ENCODE measurements at places on chromosomes 3 and 15. TPM values are rescaled to one million over a fixed set of nuclear protein-coding genes. Genes with fewer than 3 reads are reported as not detected.

GRCh38 chr15:80643431-80643951, 51.6 kb upstream of the ABHD17C start:
- no peak overlapping the region for H3K4me3 ChIP-seq
- H3K27ac ChIP-seq: no peak overlapping the region
- no peak for DNase-seq
- no peaks in the 10 kb centered on the region for H3K27me3 ChIP-seq
- no peaks in the 10 kb centered on the region for H3K4me1 ChIP-seq

The SLC38A3 gene
- 10.5 TPM for total RNA-seq

- H3K4me1 ChIP-seq: no peaks in the 10 kb centered on the region
- DNase-seq: no peak
- H3K27ac ChIP-seq: peak overlapping the region; percentile 87
- no peaks in the 10 kb centered on the region for H3K36me3 ChIP-seq
- H3K27me3 ChIP-seq: no peaks in the 10 kb centered on the region
- H3K4me3 ChIP-seq: no peak overlapping the region
Measured at GRCh38 chr15:95439922-95440376, 890.6 kb upstream of the NR2F2 start.

- no peaks in the 10 kb centered on the region for H3K27me3 ChIP-seq
- no peak for DNase-seq
- no peak overlapping the region for H3K27ac ChIP-seq
- H3K4me1 ChIP-seq: no peaks in the 10 kb centered on the region
Measured at GRCh38 chr3:73383470-73384049, 241.2 kb downstream of the PDZRN3 start.

The ALG1L2 gene
- total RNA-seq: 1.0 TPM

The SEMA3G gene
- 6.3 TPM for total RNA-seq

- no peaks in the 10 kb centered on the region for H3K27me3 ChIP-seq
- peaks cover 4% of the 10 kb centered on the region for H3K4me1 ChIP-seq
- H3K27ac ChIP-seq: no peak overlapping the region
- H3K4me3 ChIP-seq: no peak overlapping the region
- no peaks in the 10 kb centered on the region for H3K36me3 ChIP-seq
Measured at GRCh38 chr3:12465836-12466225, 18.4 kb upstream of the TSEN2 start.

GRCh38 chr3:125589547-125590122, 5.7 kb downstream of the OSBPL11 start:
- no peak overlapping the region for H3K27ac ChIP-seq
- DNase-seq: no peak
- H3K4me3 ChIP-seq: no peak overlapping the region
- no peaks in the 10 kb centered on the region for H3K27me3 ChIP-seq

The WDR72 gene
- 0.10 TPM for total RNA-seq

DNA sequence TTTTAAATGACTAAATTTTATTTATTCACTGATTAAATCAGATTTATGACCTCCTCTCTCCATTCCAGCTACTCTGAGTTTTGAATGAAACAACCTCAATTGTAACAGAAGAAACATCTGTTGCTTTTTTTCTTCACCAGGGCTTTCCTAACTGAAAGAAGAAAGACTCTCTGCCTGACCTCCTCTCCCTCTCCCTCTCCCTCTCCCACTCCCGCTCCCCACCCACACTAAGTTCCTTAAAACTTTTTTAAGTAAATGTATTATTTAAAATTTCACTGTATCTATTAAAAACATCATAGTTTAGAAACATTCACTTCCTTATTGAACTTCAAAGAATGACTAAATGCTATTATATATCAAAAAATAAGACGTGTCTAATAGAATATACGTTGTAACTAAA, 122.0 kb downstream of the TFDP2 start:
- H3K27me3 ChIP-seq: no peaks in the 10 kb centered on the region
- peak overlapping the region; percentile 56 for H3K4me3 ChIP-seq
- H3K27ac ChIP-seq: no peak overlapping the region

The SI gene
- 0.10 TPM for total RNA-seq

DNA sequence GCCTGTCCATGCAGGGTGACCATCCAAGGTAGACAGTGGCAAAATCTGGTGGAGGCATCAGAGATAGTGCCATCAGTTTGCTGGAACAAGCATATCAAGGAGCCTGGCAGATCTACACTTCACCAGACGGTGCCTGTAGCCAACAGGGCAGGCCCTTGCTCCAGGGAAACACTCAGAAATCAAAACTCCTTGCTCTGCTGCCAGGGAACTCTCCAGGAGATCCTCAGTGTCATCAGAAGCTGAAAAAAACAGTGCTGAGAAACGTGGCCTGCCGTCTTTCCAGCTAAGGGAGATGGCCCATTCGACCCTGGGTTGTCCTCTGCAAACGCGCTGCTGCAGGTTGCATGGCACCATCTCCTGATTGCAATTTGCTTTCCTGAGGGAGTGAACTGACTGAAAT, 30.5 kb upstream of the ATP13A3 start:
- H3K27ac ChIP-seq: no peak overlapping the region
- no peaks in the 10 kb centered on the region for H3K27me3 ChIP-seq
- H3K4me3 ChIP-seq: no peak overlapping the region
- no peaks in the 10 kb centered on the region for H3K36me3 ChIP-seq

DNA sequence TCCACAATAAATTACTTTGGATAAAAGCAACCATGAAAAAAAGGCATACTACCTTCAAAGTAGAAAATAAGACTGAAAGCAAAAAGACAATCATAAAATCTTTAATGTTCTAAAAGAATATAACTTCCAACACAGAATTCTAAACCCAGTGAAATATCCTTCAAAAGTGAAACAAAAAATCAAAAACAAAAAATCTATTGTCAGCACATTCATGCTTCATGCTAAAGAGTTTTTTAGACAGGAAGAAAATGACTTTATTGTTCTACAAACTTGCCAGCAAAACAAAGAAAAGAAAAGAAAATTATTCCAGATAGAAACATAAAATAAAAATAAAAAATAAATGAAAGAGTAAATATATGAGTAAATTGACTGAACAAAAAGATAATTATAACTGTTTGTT, 134.9 kb downstream of the EFHB start:
- no peak overlapping the region for H3K4me3 ChIP-seq
- no peaks in the 10 kb centered on the region for H3K4me1 ChIP-seq
- no peak overlapping the region for H3K27ac ChIP-seq
- no peaks in the 10 kb centered on the region for H3K27me3 ChIP-seq
- H3K36me3 ChIP-seq: no peaks in the 10 kb centered on the region
- no peak for DNase-seq

The GABRB3 gene
- 79.5 TPM for total RNA-seq

DNA sequence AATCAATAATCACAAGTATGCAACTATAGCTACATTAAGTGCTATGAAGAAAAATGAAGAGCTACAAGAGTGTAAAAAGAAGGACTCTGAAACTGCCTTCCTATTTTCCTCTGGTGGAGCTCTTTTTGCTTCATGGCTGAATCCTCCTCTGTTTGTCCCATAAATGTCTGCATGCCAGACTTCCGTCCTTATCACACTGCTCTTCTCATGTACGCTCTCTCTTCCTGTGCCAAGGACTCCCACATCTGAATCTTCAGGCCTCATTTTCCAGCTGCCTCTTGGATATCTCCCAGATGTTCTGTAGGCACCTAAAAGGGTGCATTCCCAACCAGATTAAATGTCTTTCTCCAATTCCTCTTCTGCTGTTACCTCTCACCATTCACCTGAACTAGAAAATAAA, 123.7 kb downstream of the MECOM start:
- no peaks in the 10 kb centered on the region for H3K36me3 ChIP-seq
- no peak overlapping the region for H3K27ac ChIP-seq
- peaks cover 4% of the 10 kb centered on the region for H3K4me1 ChIP-seq
- no peaks in the 10 kb centered on the region for H3K27me3 ChIP-seq
- no peak overlapping the region for H3K4me3 ChIP-seq

The SOX14 gene
- total RNA-seq: 0.39 TPM

DNA sequence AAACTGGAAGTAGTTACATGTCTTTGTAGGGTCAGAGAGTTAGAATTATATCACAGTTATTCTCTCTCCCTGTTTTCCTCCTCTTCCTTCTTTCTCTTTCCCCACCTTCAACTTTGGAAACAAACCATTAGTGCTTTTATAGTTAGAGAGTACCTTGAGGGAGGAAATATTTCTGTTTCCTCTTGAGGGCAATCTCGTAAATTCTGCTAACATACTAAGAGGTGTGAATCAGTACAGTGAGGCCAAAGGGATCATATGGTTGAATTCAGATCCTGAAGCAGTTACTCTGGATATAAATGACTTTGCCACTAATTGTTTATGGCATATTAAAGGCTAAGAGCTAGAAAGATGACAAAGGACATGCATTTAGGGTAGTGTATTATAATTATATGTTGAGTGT, 60.3 kb upstream of the CCNL1 start:
- no peaks in the 10 kb centered on the region for H3K27me3 ChIP-seq
- H3K4me1 ChIP-seq: no peaks in the 10 kb centered on the region
- no peaks in the 10 kb centered on the region for H3K36me3 ChIP-seq
- no peak for DNase-seq

DNA sequence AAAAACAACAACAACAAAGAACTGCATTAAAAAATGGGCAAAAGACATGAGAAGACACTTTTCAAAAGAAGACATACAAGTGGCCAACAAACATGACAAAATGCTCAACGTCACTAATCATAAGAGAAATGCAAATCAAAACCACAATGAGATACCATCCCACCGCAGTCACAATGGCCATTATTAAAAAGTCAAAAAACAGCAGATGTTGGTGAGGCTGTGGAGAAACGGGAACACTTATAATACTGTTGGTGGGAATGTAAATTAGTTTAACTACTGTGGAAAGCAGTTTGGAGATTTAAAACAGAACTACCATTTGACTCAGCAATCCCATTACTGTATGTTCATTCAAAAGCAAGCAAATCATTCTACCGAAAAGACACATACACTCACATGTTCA, 15.1 kb downstream of the EIF1B start:
- DNase-seq: no peak
- no peak overlapping the region for H3K27ac ChIP-seq
- no peaks in the 10 kb centered on the region for H3K27me3 ChIP-seq
- no peaks in the 10 kb centered on the region for H3K36me3 ChIP-seq

The PPP1R14D gene
- total RNA-seq: not detected

DNA sequence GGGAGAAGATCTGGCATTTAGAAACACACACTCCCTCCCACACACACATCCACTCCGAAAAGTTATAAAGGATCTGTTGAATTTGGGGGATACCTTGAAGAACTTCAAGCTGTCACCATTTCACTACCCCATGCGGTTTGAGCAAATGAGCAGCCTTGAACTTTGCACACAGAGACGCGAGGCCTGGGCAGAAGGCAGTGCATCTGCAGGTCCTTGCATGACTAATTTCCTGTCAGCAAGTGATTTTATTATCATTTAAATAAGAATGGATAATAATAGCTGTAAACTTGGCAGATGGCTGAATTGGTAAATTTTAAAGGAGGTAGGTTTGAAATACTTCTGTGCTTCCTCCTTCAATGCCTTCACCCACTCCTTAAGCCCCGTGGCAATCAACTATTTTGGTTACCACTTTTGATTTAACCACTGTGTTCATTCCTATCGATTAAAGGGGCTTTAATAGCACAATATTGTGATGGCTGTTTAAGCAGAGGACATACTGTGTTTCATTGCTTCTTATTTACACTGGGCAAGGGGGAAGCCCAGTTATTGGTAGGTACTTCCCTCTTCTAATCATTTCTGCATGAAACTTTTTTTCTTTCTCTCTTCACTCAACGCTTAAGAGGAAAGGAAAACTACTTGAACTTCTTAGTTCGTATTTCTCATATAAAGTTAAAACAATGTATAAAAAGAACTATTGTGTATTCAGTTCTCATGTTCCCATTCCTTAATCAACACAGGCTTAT, 108.1 kb downstream of the ROBO2 start:
- H3K4me1 ChIP-seq: no peaks in the 10 kb centered on the region
- no peaks in the 10 kb centered on the region for H3K36me3 ChIP-seq
- no peak for DNase-seq
- no peak overlapping the region for H3K4me3 ChIP-seq
- H3K27me3 ChIP-seq: no peaks in the 10 kb centered on the region
- no peak overlapping the region for H3K27ac ChIP-seq

DNA sequence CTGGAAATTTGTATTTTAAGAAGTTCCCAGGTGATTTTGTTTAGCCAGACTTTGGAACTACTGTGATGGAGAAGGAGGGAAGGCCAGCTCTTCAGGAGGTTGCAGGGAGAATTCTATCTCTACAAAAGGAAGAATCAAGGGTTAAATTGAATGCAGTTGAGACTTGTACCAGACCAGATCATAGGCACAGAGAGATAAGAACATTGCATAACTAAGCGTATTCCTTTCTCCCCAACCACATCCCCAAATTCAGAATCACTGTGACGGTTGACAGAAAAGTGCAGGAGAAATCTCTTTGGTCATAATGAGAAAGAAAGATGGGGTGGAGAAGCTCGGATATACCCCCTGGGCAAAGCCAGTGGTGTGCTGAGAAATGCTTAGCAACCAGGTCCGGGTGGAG, 7.2 kb downstream of the PLD1 start:
- no peak overlapping the region for H3K4me3 ChIP-seq
- H3K27ac ChIP-seq: no peak overlapping the region
- no peaks in the 10 kb centered on the region for H3K4me1 ChIP-seq
- no peaks in the 10 kb centered on the region for H3K36me3 ChIP-seq

All from spinal cord (tissue), 10 donors.